Activated CD8-positive, alpha-beta memory T cell treated with anti-CD3 and anti-CD28 coated beads, Interleukin-2, amount 10 ng/mL, durations not matched to agents 7 days and 5 days (primary cell): ENCODE measurements at places on chromosomes 3 and 15. TPM values are rescaled to one million over a fixed set of nuclear protein-coding genes. Genes with fewer than 3 reads are reported as not detected.

Gene KLHL6
- total RNA-seq, result 31.5 TPM

DNA sequence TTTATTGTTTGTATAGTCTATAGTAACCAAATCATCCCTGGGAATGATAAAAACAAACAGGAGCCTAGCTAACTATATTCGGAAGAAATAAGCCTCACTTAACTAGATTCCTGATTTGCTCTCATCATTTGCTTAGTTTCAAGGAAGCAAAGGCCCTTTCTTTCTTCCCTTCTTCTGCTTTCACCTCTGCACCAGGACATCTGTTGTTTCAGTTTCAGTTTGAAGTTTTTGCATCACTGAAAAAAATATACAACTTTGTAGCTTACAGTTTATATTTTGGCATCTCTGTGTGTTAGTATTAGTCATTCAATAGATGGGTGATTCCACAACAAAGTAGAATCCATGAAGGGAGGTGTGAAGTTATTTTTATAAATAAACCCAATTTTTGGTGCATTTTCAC is 113.6 kb upstream of the SNTN start:
- H3K27me3 ChIP-seq, result no peaks in the 10 kb centered on the region
- H3K36me3 ChIP-seq, result no peaks in the 10 kb centered on the region
- H3K4me1 ChIP-seq, result no peaks in the 10 kb centered on the region
- no peak overlapping the region for H3K4me3 ChIP-seq
- H3K27ac ChIP-seq, result no peak overlapping the region

DNA sequence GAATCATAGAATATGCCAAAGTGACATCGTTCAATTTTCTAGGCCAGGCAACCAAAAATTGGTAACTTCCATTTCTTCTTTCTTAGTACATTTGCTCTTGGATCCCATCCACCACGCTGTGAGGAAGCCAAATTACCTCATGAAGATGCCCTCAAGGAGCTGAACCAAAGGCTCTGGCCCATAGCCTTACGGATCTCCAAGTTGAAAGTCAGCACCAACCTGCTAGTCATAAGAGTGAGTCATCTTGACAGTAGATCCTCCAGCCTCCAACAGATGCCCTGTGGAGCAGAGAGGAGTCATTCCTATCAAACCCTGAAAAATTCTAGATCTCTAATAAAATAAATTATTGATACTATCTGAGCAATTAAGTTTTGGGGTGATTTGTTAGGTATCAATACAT is 322.5 kb upstream of the COL8A1 start:
- H3K27me3 ChIP-seq, result no peaks in the 10 kb centered on the region
- DNase-seq, result no peak
- no peaks in the 10 kb centered on the region for H3K4me1 ChIP-seq
- H3K4me3 ChIP-seq, result no peak overlapping the region
- H3K36me3 ChIP-seq, result no peaks in the 10 kb centered on the region

GRCh38 chr3:156693166-156693565 is 18.8 kb downstream of the TIPARP start:
- no peaks in the 10 kb centered on the region for H3K27me3 ChIP-seq
- H3K4me1 ChIP-seq, result peaks cover 44% of the 10 kb centered on the region
- H3K36me3 ChIP-seq, result peaks cover 68% of the 10 kb centered on the region
- no peak overlapping the region for H3K4me3 ChIP-seq
- no peak for DNase-seq

Gene SPINT1
- 3.7 TPM for total RNA-seq

Gene ATP13A4
- 6.5 TPM for total RNA-seq

DNA sequence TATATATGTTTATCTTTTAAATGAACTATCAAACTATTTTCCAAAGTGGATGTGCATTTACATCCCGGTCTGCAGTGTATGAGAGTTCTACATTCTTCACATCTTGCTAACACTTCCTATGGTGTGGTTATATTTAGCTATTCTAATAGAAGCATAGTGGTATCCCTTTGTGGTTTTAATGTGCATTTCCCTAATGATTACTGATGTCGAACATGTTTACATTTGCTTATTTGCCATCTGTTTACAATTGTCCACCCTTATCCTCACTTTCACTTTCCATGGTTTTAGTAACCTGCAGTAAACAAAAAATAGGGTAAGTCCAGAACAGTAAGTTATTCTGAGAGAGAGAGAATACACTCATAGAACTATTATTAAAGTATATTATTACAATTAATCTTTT is 360.5 kb upstream of the NAALADL2 start:
- H3K36me3 ChIP-seq, result no peaks in the 10 kb centered on the region
- DNase-seq, result no peak
- no peak overlapping the region for H3K27ac ChIP-seq
- no peak overlapping the region for H3K4me3 ChIP-seq

Gene NCEH1
- total RNA-seq, result 11.4 TPM

DNA sequence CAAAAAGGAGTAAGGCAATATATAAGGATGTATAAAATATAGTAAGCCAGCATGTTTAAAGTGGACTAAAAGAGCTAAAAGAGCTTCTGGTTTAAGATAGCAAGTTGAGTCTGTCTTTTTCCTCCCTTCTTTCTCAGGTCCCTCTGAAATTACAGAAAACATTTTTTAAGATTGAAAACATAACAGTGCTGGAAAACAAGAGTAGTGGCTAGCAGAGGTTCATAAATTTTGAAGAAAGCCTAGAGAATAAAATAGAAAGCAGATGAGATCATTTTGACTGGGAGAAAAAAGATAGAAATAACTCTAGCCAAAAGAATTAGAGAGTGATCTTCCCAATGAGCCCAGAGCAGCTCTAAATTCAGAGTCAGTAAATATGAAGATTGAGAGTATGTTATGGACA is 41.9 kb downstream of the ATP8B4 start:
- peaks cover 63% of the 10 kb centered on the region for H3K36me3 ChIP-seq
- H3K4me1 ChIP-seq, result peaks cover 21% of the 10 kb centered on the region
- no peak overlapping the region for H3K27ac ChIP-seq
- H3K4me3 ChIP-seq, result no peak overlapping the region
- no peak for DNase-seq

DNA sequence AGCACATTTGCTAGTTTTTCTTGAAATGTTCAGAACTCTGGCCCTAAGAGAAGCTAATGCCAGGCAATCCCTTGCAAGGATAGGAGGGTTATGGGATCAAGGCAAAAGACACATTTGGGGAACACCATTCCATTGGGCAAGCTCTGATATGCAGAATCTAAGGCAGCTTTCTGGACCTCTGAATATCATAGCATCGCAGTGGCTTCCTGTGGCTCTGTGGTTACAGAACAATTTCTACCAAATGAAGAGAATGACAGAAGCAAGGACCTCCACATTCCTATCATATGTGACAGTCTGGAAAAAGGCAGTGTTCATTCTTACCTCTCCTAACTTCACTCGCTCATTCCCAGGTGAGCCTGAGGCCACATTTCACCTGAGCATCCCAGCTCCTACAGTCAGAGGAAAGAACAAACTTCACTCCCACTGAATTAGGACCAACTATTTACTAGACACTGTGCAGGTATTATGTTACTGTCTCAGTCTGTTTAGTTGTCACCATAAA is 836.1 kb upstream of the CFAP20DC start:
- no peak overlapping the region for H3K27ac ChIP-seq
- H3K27me3 ChIP-seq, result no peaks in the 10 kb centered on the region
- H3K36me3 ChIP-seq, result no peaks in the 10 kb centered on the region
- H3K4me1 ChIP-seq, result peaks cover 5% of the 10 kb centered on the region
- DNase-seq, result no peak
- H3K4me3 ChIP-seq, result no peak overlapping the region

DNA sequence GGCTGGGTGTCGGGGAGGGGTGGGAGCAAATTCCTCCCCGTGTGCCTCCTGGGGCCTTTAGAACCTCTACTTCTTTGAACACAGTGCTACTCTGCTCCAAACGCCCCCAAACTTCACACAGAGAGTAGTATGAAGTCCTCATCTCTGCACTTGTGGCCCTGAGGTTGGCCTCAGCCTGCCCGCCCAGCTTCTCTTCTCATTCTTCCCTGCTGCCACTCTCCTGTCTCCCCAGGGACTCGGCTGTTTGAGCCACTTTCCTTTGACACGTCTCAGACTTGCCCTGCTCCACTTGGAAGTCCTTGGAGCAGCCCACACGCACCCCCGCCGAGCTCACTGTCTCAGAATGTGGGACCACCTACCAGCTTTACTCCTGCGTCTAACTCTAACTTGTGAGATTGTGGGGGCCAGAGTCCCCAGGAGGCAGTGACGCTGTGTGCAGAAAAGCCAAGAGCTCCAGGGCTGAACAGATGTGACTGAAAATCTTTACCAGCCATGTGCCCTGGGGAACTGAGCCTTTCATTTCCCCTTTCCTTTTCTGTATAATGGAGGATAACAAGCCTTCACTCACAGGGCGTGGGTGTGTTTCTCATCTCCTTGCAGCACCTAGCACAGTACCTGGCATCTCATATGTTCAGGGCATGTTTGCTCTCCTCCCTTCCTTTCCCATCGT is 233.6 kb upstream of the CTDSPL start:
- peaks cover 9% of the 10 kb centered on the region for H3K27me3 ChIP-seq
- no peaks in the 10 kb centered on the region for H3K36me3 ChIP-seq
- no peak overlapping the region for H3K27ac ChIP-seq

- DNase-seq, result no peak
- H3K36me3 ChIP-seq, result no peaks in the 10 kb centered on the region
- no peaks in the 10 kb centered on the region for H3K27me3 ChIP-seq
- no peak overlapping the region for H3K27ac ChIP-seq
Observed at GRCh38 chr3:143321058-143321769, 201.6 kb downstream of the CHST2 start.

- peaks cover 7% of the 10 kb centered on the region for H3K27me3 ChIP-seq
- no peak overlapping the region for H3K4me3 ChIP-seq
- no peaks in the 10 kb centered on the region for H3K36me3 ChIP-seq
- H3K4me1 ChIP-seq, result no peaks in the 10 kb centered on the region
Observed at GRCh38 chr3:66860771-66861170, 137.3 kb upstream of the KBTBD8 start.

DNA sequence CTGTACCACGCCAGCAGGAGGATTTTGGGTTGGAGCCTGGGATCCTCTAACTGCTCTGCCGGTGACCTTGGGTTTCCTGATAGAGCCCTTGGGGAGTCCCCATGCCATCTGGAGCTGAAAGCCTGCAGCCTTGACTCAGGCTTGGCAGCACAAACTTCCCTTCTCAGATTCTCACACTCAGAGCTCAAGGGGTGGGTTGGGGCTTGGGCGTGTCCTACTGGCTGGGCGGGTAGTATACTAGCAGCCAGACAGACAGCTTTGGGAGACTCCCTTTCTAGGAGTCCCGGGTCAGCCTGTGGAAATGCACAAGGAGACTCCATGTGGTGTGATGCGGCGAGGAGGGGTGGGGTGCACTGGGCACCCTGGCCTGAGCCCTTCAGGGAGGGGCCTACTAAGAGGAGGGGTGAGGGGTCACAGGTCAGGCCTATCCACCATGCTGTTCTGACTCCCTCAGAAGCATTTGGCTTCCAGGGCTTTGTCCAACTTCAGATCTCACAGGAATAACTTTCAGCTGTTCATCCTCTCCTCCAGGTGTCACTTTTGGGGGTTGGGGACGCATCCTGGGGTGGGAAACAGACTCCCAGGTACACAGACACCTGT is 21.6 kb upstream of the PLXNA1 start:
- H3K36me3 ChIP-seq, result no peaks in the 10 kb centered on the region
- H3K4me1 ChIP-seq, result peaks cover 3% of the 10 kb centered on the region

GRCh38 chr15:51658664-51659063 is 22.6 kb upstream of the SCG3 start:
- H3K27ac ChIP-seq, result no peak overlapping the region
- H3K4me3 ChIP-seq, result no peak overlapping the region
- no peaks in the 10 kb centered on the region for H3K4me1 ChIP-seq
- H3K36me3 ChIP-seq, result no peaks in the 10 kb centered on the region
- no peak for DNase-seq

Gene PRR20G
- total RNA-seq, result not detected

Gene AAGAB
- 57.0 TPM for total RNA-seq

DNA sequence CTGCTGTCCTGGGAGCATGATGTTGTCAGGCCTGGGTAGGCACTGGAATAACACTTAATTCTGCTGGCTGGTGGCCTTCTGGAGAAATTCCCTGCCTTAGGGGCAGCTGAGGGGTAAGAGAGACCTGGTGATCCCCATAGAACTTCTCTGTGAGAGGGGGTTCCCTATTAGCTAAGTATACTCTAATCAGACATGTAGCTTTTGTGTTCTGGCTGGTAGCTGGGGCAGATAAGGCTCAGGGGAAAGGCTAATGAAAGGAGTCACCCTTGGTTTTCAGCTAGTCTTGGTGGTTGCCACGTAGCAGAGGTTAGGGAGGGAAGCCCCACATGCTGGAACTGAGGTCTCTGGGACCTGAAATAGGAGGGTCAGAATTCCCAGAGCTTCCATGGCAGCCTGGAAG is 952 bp upstream of the HDDC3 start:
- H3K27ac ChIP-seq, result peak overlapping the region; percentile 100
- no peak for DNase-seq
- no peaks in the 10 kb centered on the region for H3K27me3 ChIP-seq

DNA sequence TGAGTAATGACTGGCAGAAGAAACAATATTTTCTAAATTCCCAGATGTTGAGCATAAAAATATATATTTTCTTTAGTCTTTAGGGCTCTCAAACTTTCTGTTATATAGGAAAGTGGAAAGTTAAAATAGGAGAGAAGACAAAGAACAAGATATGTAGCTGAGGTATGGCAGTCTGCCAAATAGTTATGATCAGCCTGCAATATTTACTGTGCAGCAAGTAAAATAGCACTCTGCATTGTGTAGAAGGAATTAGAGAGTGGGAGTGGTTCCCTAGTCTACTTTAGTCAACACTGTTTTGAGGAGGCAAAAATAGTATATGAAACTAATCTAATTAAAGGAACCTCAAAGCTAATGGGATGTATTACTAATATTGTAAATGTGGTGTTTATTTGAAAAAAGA is 978.1 kb upstream of the ALCAM start:
- no peak overlapping the region for H3K4me3 ChIP-seq
- H3K4me1 ChIP-seq, result no peaks in the 10 kb centered on the region
- no peaks in the 10 kb centered on the region for H3K27me3 ChIP-seq
- H3K27ac ChIP-seq, result no peak overlapping the region
- no peaks in the 10 kb centered on the region for H3K36me3 ChIP-seq

DNA sequence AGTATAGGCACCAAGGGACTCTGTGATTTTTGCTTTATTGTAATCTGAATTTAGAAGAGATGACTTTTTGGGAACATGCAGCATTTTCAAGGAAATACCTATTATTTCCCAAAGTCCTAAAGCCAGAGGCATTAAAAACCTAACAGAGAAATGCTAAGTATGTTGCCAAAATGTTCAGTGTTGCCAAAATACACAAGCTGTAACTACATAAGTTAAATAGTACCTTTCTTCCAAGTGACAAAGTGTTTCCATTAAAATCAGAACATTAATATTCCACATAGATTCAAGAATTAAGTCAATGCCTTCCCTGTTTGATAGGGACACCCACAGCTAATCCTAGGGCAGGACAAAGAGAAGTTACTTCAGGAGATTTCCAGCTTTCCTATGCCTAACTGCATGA is 42.0 kb downstream of the MKRN2 start:
- no peak for DNase-seq
- H3K4me3 ChIP-seq, result no peak overlapping the region
- no peak overlapping the region for H3K27ac ChIP-seq
- no peaks in the 10 kb centered on the region for H3K4me1 ChIP-seq
- H3K27me3 ChIP-seq, result no peaks in the 10 kb centered on the region
- peaks cover 42% of the 10 kb centered on the region for H3K36me3 ChIP-seq

- no peaks in the 10 kb centered on the region for H3K36me3 ChIP-seq
- no peak overlapping the region for H3K4me3 ChIP-seq
- DNase-seq, result no peak
- no peaks in the 10 kb centered on the region for H3K27me3 ChIP-seq
Observed at GRCh38 chr3:192653862-192654261, 73.5 kb downstream of the FGF12 start.
